Muscle of leg (tissue), 16 donors: ENCODE measurements at places on chromosomes 12 and 14. TPM values are rescaled to one million over a fixed set of nuclear protein-coding genes. Genes with fewer than 3 reads are reported as not detected.
A peak's percentile ranks its signal among the peaks of the same experiment; 100 is the strongest.

DNA sequence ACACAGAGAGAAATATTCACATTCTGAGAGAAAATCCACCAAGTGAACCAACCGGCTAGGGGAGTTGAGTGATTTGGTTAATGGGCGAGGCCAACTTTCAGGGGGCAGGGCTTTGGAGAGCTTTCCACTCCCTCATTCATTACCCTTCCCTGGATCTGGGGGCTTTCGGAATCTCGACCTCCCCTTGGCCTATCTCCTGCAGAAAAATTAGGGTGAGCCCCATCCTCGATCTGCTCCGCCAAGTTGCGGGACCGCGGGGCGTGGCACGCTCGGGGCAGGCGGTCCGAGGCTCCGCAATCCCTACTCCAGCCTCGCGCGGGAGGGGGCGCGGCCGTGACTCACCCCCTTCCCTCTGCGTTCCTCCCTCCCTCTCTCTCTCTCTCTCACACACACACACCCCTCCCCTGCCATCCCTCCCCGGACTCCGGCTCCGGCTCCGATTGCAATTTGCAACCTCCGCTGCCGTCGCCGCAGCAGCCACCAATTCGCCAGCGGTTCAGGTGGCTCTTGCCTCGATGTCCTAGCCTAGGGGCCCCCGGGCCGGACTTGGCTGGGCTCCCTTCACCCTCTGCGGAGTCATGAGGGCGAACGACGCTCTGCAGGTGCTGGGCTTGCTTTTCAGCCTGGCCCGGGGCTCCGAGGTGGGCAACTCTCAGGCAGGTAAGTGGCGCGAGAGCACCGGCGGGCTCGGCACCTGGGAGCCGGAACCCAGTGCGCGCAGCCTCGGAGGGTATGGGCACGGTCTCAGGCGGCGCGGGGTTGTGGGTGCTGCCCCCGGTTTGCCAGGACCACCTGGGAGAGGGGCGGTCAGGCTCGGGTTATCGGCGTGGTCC, at the start of gene ERBB3:
TSS of gene ERBB3 (plus strand) at position 443 of the 833 bp plus-strand sequence. CDS start at position 579, 136 bp downstream.
- DNase-seq = peak; percentile 79

GRCh38 chr14:99548255-99548654, 55.8 kb downstream of the CCDC85C start:
- DNase-seq = no peak

Gene KMT2D
- total RNA-seq = 25.6 TPM

Gene CMA1
- total RNA-seq = 0.13 TPM

Gene TAS2R19
- 3.6 TPM for total RNA-seq

DNA sequence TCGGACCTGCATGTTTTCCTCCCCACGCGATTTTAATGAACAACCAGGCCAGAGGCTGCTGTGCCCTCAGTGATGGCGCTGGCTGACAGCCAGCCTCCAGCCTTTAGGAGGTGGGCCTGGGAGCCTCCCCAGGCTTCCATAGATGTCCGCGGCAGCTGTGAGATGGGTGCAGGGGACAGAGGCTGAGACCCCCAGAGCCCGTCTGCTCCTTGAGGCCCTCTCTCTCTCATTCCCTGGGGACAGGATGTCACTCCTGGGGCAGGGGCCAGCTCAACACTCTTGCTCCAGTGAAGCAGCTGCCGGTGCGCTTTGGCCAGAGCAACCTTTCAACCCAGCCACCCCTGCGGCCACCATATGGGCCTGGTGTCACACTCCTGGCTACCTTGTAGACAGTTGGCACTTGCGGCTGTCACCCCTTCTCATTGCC, 24.8 kb downstream of the MVK start:
- DNase-seq = peak; percentile 18

DNA sequence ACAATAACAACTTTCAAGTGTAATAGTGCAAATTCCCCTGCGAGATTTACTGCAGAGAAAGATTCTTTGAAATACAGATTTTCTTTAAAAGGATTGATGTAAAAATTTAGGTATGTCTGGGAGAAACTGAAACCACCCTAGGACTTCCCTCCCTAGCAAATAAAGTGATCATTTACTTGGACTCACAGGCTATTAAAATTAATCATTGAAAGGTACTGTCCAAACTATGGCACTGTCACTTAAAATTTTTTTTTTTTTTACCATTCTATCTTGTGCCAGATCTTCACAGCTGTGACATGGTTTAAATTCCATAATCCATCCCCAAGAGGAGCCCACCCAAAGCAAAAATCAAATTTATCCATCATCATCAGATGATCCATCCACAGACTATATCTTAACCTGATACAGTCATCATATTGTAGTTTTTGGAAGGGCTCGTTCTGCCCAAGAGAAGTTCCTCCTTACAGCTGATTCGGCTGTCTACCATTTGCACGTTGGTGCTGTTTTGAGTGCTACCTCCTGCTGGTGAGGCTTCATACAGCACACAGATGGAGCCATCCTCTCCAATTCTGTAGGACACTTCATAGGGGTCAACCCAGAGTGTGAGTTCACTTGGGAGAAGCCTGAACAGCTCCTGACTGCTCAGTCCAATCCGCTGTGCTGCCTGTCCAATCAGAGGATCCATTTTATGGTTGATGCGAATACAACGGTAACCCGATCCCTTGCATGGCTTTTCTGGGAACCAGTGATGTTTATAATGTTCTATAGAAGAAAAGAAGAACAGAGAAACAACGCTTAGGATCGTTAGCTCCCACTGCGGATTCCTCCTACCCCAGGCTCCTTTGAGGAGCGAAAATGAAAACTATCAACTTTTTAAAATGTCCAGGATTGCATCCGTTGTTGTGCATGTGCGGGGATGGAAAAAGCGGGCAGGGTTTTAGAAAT, 1.7 kb downstream of the BTG1 start:
- peak; percentile 97 for DNase-seq

- DNase-seq = peak; percentile 24
Measured at GRCh38 chr12:22709292-22709691, 84.3 kb downstream of the ETNK1 start.

DNA sequence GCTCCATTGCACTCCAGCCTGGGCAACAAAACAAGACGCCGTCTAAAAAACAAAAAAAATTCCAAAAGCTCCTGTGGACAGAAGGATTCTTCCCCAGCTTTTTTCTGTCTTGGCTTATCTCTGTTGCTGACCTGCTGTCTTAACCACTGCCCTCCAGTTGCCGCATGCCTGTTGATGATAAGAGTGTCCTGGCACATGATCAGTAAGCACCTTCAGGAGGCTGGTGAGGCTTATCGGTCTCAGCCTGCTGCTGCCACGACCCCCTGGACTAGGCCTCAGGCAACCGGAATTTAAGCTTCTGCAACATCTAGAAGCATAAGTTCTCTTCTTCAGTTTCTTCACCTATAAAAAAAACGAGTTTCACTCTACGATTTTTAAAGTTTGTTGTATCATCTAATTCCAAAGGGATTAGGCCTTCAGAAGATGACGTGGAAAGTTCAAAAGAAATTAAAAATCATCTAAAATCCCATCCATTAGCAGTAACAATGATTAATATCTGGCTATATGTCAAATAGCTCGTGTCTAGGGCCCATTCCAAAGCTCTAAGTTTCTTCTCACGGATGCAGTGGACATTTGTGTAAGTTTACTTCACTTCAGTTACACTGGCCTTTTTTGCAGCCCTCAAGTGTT, 46.4 kb downstream of the RESF1 start:
- peak; percentile 16 for DNase-seq

- DNase-seq = peak; percentile 7
Measured at GRCh38 chr12:10189653-10190052, 10.8 kb downstream of the TMEM52B start.

- no peak for DNase-seq
Measured at GRCh38 chr14:28303248-28303647, 463.3 kb upstream of the FOXG1 start.

Gene KIF5A
- total RNA-seq = 0.04 TPM

GRCh38 chr14:68501614-68502052, 291.2 kb downstream of the ZFP36L1 start:
- DNase-seq = no peak

DNA sequence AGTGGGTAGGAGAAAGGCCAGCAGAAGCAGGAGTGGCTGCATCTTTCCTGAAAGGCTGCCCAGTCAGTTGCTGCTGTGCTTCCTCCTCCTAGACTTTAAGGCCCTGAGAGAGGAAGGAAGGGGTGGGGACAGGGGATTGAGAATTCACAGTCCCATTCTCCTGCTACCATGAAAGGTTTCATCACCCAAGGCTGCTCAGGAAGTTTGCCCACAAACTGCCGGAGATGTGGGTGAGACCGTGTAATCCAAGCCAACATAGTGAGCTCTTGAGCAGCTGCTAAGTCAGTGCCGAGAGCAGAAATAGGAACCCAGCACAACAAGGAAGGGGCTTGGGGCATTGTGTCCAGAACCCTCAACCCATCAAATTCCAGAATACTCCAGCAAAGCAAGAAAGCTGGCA, at the start of gene CTSG:
TSS of gene CTSG (minus strand) at position 69 of the 400 bp plus-strand sequence. CDS start at position 42, 27 bp downstream.
- no peak for DNase-seq
